Cerebellum (tissue), 4 donors: ENCODE measurements at places on chromosomes 2 and 18.

DNA sequence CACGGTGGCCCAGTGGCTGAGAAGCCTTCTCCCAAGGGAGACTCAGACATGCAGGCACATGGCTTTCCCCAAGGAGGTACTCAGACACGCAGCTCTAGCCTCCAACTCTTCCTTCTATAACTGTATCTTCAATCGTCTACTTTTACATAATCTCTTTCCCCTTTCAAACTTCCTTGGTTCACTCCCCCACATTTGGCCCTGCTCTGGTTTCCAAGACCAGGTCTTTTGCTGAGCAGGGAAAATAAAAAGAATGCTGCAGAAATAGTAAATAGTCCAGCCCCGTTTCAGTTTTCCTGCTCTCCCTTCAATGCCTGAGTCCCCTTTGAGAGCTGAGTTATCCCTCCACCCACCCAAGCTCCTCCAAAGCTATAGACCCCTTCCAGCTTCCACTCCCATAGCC lies 635.0 kb downstream of the ARHGAP15 start:
- no peak for DNase-seq

GRCh38 chr2:232296776-232297525 lies 81.6 kb upstream of the ALPP start:
- no peak for DNase-seq

- no peak for DNase-seq
Observed at GRCh38 chr18:23550898-23551297, 35.4 kb downstream of the NPC1 start.

DNA sequence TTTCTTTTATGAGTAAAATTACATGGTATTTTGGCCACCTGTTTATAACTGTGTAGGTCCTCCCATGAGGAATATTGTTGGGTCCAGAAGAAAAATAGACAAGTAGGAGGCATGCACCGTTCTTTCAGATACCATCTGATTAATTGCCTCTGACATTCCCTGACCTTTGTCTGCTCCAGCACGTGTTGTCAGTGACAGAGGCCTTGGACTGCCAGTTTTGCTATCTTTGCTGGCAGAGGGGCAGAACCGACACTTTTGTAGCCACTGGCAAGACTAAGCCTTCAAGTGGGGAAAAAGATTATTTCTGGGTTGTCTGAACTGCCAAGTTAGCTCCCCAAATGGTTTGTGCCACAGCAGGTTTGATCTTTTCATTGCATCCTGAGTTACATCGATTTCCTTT lies 276.9 kb downstream of the CAMKMT start:
- DNase-seq: no peak

DNA sequence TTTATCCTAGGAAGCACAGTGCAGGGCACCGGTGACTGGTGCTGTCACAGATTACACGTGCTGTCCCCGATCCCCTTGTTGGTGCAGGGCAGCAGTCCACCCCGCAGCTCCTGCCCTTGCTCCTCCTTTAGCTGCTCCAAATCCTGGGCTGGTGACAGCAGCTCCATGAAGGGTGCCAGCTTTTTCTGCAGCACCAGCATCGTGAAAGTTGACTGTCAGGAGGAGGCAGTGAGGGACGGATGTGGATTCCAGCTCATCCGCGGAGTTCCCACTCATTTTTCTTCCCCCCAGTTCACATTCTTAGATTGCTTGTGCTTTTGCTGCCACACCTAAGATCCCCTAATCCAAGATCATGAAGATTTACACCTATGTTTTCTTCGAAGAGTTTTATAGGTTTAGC lies 67.5 kb downstream of the ONECUT2 start:
- no peak for DNase-seq

- peak; percentile 56 for DNase-seq
Observed at GRCh38 chr2:209389171-209389618, 34.7 kb upstream of the MAP2 start.

DNA sequence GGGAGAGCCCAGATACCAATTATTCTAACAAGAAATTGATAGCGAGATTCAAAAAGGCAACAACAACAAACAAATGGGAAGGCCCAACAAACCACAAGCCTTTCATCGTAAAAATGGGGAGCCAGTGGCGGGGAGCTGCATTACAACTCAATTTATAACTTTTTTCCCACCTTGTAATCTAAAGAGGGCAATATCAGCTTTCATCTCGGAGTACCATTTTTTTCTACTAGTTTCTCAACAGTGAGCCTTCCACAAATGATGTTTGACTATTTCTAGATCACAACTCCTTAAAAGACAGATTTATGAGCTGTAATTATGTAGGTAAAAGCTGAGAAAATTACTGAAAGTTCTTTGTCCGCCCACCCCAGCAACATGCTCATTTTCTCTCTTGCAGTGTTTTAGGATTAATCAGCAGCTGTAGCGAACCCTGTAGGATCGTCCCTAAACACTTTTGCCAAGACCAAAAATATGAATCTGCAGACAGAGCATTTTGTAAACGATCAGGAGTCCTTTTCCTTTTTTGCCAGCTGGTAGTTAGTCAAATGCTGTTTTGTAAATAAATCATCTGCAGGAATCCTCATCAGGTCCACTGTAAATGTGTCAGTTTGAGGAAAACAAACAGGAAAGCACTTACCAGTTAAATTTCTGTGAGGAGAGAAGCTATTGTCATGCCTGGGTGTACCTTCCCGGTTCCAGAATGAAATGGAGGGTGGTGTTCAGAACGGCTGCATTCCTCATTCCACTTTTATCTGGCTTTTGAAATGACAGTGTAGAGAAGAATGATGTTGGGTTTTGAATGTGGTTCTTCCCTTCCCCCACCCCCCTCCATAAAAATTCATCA lies 53.2 kb downstream of the EEF1B2 start:
- DNase-seq: no peak

DNA sequence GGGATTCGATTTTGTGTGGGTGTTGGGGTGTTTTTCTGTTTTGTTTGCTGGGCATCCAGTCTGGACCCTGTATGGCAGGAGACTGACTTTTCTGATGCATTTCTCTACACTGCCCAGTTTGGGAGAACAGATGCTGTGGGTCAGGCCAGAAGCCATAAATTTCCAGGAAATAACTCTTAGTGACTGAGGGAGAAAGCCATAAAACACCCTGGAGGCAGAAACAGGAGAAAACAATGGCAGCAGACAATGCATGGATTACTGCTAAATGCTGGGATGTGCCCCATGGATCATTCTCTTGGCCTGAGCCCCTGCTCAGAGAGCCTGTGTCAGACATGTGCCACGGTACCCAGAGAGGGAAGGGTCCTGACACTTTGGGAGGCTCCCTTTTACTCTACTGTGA lies 133.6 kb upstream of the CAPN13 start:
- no peak for DNase-seq

- no peak for DNase-seq
Observed at GRCh38 chr2:222998459-222998858, 53.5 kb upstream of the KCNE4 start.

DNA sequence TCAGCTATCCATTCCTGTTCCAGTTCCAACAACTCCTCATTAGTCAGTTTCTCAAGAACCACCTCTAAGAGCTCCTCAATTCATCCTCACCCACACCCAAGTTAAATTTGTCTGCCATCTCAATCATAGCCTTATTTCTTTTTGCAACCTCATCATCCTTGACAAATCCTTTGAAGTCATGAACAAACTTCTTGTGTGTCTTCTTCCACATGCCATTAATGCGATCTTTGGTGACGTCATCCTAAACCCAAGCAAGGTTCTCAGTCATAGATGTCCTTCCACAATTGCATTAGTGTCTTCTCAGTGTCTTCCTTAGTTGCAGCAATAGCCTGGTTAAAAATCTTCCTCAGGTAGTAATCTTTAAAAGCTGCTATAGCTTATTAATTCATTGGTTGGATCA lies 71.2 kb upstream of the FSIP2 start:
- no peak for DNase-seq

GRCh38 chr2:69686813-69687212 lies 43.3 kb upstream of the AAK1 start:
- DNase-seq: no peak

GRCh38 chr2:37324536-37324785 lies 172 bp downstream of the PRKD3 start:
- DNase-seq: no peak

DNA sequence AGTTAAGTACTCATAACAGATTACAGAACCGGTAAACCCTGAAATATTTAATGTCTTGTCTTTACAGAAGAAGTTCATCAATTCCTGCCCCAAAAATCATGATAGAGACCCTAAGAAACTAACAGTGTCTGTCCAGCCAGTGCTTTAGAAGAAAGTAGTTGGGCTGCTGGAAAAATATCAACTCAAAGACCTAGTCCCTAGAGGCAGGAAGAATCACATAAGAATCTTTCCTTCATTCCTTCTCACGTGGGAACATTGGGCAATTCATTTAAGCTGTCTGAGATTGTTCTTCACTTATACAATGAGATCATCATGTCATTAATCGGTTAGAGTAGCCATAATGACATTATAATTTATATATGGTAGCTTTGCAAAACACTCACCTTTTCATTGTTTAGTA lies 156.4 kb downstream of the CCBE1 start:
- DNase-seq: no peak

DNA sequence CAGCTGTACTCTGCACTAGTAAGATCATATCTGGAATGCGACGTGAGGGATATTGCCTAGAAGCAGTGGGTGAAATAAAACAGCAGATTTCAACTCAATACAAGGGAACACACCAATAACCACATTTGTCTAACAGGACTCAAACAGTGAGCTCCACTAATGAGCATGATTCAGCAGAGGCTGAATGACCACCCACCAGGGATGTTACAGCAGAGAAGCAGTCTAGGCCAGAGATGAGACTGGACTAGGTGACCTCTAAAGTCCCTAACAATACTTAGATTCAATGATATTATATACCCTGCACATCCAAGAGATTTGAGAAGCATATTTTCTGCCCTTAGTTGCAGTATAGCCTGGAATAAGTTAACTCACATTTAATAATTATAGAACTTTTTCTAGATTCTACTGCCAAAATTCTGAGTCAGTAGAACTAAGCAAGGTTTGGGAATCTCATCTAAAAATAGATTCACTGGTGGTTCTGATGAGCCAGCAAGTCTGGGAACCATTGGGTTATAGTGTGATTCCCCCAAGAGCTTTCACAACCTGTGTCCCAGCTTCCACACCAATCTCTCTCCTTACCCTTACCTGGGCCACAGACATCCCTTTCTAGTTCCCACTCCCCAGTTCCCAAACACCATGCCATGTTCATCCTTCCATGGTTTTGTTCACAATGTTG lies 6.3 kb downstream of the THOC1 start:
- no peak for DNase-seq

- DNase-seq: peak; percentile 64
Observed at GRCh38 chr2:112048887-112049286, 6.2 kb upstream of the TMEM87B start.

DNA sequence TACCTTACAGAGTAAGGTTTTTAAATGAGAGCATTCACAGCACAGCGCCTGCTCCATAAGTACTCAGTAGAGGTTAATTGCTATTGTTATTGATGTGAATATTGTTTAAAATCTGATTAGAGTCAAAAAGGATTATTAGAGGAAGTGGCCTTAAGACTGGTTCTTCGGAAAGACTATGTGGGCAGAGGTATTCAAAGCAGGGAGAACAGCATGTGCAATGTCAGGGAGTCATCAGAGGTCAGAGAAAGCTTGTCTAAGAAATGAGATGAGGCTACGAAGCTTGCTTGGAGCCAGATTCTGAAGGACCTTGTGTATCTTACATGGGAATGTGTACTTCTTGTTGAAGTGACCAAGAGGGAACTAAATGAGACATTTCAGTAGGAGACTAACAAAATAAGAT lies 49.8 kb downstream of the PMS1 start:
- no peak for DNase-seq

DNA sequence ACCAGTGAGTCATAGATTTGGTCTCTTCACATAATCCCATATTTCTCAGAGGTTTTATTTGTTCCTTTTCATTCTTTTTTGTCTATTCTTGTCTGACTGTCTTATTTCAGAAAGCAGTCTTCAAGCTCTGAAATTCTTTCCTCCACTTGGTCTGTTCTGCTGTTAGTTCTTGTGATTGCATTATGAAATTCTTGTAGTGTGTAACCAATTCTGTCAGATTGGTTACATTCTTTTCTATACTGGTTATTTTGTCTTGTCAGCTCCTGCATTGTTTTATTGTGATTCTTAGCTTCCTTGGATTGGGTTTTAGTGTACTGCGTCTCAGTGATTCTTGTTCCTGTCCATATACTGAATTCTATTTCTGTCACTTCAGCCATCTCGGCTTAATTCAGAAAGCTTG lies 18.6 kb downstream of the EHBP1 start:
- DNase-seq: no peak

DNA sequence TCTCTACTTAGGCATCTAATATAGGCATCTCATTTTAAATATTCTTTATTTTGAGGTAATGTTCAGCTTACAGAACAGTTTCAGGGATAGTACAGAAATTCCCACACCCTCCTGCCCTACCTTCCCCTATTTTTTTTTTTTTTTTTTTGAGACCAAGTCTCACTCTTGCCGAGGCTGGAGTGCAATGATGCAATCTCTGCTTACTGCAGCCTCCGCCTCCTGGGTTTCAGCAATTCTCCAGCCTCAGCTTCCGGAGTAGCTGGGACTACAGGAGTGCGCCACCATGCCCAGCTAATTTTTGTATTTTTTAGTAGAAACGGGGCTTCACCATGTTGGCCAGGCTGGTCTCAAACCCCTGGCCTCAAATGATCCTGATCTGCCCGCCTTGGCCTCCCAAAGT lies 97.6 kb downstream of the EPB41L5 start:
- DNase-seq: no peak
